SW 1271 (cell line): ENCODE measurements at places on chromosomes 12 and 14.
A peak's percentile ranks its signal among the peaks of the same experiment; 100 is the strongest.

GRCh38 chr12:6345319-6346091, 3.6 kb upstream of the TNFRSF1A start:
- peak; percentile 93 for DNase-seq

GRCh38 chr12:18576104-18576626, 161.6 kb downstream of the PLCZ1 start:
- DNase-seq: no peak

- DNase-seq: no peak
These were observed 68.6 kb upstream of the PLEKHG7 start for GRCh38 chr12:92634202-92634601.

- DNase-seq: no peak
These were observed 124.5 kb downstream of the CALM1 start for GRCh38 chr14:90521084-90521929.

- no peak for DNase-seq
These were observed 98.5 kb downstream of the RFLNA start for GRCh38 chr12:124393414-124393790.

DNA sequence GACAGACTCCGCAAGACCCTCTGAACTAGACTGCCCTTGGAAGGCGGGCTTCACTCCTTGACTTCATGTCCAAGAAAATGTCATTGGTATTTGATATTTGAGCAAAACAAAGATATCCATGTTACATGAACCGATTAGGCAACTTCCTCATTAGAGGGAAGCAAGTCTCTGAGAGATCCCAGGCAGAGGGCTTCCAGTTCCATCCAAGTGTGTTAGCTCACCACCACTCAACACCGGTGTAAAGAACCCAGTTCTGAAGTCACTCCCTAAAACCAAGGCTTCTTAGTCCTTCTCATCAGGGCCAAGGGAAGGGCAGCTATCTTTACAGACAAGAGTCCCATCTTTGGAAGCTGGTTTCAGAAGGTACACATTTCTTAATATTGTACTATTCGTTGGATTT, 87.2 kb upstream of the CDKN3 start:
- DNase-seq: no peak

- DNase-seq: no peak
These were observed 1.5 kb downstream of the PLEKHA5 start for GRCh38 chr12:19131025-19131444.

GRCh38 chr12:94736004-94736403, 85.6 kb upstream of the TMCC3 start:
- no peak for DNase-seq

- DNase-seq: no peak
These were observed 34.4 kb downstream of the PROX2 start for GRCh38 chr14:74841230-74842207.

- no peak for DNase-seq
These were observed 2.5 kb downstream of the RASSF8 start for GRCh38 chr12:25960961-25961360.

DNA sequence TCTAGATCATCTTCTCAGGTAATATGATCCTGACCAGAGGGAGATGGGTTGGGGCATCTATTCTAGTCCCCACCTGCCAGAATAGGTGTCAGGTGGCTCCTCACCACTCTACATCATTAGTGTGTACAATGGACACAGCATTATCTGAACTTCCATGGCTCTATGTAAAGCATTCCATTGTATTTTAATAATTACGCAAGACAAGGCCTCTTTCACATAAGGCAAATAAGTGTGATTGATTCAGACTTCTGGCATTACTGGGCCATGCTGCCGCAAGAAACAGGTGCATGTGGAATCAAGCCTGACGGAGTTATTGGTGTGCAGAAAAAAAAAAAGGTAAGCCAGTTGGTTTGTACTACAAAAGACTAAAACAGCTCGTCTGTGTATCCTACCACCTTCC, 3.1 kb upstream of the DDHD1 start:
- no peak for DNase-seq

GRCh38 chr12:108129017-108129812, at the start of gene WSCD2:
WSCD2 (plus strand) TSS chr12:108129288; CDS start chr12:108195833, 66,545 bp downstream.
- DNase-seq: peak; percentile 81

GRCh38 chr14:68922201-68922621, 56.9 kb downstream of the ACTN1 start:
- DNase-seq: no peak

DNA sequence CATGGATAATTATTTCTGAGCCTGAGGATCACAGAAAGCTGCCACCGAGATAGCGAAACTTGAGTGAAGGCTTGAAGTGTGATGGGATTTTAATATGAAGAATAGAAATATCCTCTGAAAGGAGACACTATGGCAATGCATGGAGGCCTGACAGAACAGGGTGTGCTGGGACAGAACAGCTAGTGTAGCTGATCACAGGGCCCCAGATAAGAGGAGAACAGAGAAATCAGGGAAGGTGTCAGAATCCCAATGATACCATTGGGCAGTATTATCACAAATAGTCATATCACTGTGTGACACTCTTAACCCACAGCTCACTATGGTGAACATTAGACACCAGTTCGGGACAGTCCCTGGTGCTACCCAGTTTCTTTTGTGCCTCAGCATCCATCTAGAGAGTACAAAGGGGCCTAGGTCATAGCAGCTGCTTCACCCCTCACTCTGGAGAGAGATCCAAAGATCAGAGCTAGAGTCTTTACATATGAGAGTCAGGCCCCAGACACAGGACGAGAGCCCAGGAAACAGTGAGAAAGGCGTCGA, 506 bp upstream of the OR10P1 start:
- DNase-seq: no peak

DNA sequence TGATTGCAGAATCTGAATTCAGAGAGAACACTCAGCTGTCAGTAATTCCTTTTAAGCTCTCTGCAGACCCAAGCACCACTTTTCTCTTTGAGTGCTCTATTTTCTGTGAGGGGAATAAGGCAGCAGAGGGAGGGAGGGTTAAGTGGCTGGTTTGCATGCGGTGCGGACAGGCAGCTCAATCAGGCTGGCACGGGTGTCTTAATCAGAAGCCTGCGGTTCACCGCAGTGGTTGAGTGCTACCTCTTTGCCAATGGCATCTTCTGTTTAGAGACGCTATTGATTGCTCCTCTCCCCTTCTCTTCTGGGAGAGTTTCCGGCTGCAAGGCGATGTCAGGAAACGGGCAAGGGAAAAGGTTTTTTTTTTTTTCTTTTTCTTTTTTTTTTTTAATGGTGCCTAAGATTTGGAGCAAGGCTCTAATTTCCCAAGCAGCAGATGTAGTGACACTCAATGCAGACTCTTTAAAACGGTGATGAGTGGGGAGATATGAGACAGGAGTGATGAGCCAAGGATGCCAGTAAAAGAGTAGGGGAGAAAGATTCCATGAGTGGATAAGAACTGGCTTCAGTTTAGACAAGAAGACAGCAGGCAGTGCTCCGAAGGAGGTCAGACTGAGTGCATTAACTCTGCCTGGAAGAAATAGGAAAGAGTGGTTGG, 533.7 kb upstream of the SEL1L start:
- DNase-seq: no peak

DNA sequence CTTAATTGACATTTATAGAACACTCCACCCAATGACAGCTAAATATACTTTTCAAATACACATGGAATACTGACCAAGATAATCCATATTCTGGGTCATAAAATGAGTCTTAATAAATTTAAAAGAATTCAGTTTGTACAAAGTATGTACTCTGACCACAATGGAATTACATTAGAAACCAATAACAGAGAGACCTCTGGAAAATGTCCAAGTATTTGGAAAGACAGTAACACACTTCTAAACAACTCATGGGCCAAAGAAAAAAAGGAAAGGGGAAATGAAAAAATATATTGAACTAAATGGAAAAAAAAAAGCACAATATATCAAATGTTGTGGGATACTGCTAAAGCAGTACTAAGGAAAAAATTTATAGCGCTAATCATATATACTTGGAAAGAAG, 52.0 kb downstream of the CRACR2A start:
- DNase-seq: no peak

GRCh38 chr14:44639781-44640385, 132.8 kb upstream of the FSCB start:
- DNase-seq: no peak

- no peak for DNase-seq
These were observed 35.6 kb downstream of the GCH1 start for GRCh38 chr14:54867011-54867410.

DNA sequence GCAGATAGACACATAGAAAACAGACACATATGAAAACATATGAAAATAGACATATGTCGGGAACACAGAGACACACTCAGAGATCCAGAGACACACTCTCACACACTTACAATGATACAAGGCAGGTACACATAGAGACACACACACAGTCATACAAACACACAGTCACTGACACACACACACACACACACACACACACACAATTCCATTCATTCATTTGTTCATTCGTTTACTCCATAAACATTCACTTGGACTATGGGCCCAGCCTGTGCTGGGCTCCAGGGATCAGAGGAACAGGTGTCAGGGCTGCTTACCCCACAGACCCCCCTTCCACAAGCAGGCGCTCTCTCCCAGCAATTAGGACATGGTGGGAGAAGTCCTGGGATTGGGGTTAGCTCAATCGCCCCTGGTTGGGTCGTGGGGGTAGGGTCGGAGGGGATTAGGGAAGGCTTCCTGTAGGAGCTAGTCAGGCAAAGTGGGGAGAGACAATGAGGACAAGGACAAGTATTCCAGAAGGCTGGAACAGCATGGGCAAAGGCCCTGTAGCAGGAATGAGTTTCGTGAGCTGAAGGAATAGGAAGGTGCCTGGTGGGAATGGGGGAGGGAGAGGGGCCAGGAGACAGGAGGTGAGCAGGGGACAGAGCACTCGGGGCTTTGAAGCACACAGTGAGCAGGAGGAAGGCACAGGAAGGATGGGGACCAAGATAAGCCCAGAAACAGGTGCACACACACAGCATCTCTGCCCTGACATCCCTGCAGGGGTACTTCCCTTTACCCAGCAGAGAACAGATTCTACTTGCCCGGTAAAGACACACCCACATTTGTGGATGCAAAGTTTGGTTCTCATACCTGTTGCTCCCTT, 6.5 kb downstream of the RASAL1 start:
- no peak for DNase-seq

DNA sequence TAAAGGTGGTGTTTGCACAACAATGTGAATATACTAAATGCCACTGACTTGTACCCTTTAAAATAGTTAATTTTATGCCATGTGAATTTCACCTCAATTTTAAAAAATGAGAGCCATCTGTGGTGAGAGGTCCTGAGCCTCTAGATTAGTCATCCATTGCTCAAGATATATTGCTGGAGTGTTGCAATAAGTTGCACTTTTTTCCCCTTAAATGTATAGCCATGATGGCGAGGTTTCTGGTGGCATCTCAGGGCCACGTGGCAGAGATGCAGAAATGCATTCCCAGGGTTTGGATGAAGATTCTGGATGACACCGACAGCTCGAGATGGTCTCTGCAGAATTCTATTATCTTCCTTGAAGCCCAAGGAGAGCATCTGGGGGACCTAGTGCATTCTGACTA, 153.7 kb downstream of the AACS start:
- no peak for DNase-seq

DNA sequence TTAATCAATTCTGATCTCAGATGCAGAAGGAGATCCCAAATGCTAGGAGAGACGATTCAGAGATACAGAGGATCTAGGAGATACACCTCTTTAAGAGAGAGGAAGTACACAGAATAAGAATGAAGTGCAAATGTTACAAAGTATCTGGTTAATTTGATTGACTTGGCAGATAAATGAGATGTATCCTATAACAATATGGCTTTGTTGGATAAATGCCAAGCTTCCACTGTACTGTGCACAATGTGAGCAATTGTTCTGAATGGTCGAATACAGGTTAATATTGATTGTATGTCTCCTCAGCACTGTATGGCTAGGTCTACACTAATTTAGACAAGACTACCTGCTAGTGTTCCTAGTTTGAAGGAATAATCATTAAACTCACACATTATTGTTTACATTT, 119.6 kb upstream of the PTPRB start:
- DNase-seq: no peak

DNA sequence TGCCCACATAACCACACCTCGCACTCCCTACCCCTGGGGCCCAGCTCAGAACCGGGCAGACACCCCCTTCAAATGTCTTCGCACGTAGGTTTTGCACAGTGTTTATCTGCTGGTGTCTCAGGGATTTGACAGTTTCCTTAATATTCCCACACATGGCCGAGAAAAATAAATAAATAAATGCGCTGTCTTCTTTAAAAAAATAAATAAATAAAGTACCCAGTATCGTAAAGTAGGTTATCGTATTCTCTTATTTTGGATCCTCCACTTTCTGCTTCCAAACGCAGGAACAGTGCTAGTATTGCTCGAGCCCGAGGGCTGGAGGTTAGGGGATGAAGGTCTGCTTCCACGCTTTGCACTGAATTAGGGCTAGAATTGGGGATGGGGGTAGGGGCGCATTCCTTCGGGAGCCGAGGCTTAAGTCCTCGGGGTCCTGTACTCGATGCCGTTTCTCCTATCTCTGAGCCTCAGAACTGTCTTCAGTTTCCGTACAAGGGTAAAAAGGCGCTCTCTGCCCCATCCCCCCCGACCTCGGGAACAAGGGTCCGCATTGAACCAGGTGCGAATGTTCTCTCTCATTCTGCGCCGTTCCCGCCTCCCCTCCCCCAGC, 710 bp upstream of the FOS start:
- DNase-seq: no peak

GRCh38 chr12:28092396-28092795, 97.9 kb upstream of the CCDC91 start:
- no peak for DNase-seq

DNA sequence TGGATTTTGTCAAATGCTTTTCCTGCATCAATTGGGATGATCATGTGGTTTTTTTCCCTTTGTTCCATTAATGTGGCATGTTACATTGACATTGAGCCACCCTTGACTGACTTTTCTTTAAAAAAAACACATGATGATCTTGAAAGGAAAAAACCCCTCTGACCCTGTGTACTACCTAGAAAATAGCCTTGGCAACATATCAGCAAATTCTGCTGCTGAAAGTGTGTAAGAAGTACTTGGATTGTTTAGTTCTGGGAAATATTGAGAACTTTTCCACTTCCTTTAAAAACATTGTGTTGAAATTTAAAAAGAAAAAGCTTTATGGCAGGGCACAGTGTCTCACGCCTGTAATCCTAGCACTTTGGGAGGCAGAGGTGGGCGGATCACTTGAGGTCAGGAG, 20.7 kb downstream of the ACACB start:
- no peak for DNase-seq

DNA sequence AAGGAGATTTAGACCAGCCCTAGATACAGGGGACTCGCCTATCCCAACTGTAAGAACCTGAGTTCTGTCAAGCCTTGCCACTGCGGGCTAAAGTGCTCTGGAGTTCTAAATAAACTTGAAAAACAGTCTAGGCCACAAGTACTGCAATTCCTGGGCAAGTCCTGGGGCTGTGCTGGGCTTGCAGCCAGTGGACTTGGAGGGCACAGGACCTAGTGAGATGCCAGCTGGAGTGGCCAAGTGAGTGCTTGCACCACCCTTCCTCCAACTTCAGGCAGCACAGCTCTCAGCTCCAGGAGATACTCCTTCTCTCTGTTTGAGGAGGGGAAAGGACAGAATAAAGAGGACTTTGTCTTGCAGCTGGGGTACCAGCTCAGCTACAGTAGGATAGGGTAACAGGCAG, 307.6 kb upstream of the FBXO33 start:
- no peak for DNase-seq

GRCh38 chr12:11555743-11556625, 93.5 kb upstream of the ETV6 start:
- no peak for DNase-seq
